MG63 (cell line): ENCODE measurements at places on chromosomes 1 and 21.

DNA sequence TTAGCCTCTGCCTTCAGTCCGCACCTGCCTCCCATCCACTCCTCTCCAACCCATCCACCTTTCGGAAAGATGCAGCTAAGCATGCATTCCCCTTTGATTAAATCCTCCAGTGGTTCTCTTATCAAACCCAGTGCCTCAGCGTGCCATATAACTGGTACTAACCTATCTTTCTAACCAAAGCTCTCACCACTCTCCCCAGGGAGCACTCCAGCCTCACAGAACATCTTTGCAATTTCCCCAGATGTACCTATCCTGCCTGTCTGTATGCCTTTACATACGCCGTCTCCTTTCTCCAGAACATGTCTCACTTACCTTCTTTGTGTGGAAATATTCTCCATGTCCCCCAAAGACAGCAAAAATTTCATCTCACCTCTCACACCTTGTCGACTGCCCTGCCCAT lies 80.0 kb downstream of the SLC25A24 start:
- no peak for DNase-seq

- no peak for DNase-seq
These were observed 123.9 kb upstream of the DUSP10 start for GRCh38 chr1:221865808-221866207.

GRCh38 chr1:109467301-109467777 lies 993 bp downstream of the SYPL2 start:
- no peak for DNase-seq

- DNase-seq: no peak
These were observed 1.8 kb downstream of the SON start for GRCh38 chr21:33544451-33545195.

DNA sequence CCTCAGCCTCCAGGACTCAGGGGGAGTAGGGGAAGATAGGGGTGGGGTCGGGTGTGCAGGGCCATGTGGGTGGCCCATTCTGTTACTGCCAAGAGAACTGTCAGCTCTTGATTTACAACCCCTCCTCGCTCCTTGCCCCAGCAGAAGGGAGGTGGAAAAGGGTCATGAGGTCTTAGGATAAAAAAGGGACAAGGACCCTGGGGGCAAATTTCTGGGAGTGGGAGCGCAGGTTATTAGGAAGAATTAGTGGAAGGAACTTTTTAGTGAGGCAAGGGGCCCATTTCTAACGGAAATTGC lies 812 bp downstream of the FAM110D start:
- no peak for DNase-seq
